ENCODE measurements at places on chromosomes 12 and 14. TPM values are rescaled to one million over a fixed set of nuclear protein-coding genes. Genes with fewer than 3 reads are reported as not detected.

DNA sequence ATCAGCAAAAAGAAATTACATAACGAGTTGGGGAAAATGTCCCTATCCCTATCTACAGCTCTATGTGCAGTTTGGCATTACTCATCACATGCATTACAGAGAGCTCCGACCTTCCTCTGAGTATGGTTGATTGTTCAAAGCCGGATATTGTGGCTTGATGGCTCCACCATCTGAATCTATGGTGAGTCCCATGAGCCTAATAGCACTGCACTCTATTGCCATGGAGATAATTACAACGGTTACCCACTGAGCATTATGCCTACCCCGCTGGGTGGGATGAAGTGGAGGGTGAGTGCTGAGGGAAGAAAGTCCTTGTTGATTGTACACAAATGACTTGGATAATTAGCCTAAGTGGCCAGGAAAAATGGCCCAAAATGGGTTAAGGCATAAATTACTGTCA is 800.5 kb downstream of the NRXN3 start:
- no peaks in the 10 kb centered on the region for H3K36me3 ChIP-seq
- no peak overlapping the region for H3K4me3 ChIP-seq
- H3K4me1 ChIP-seq, result peaks cover 30% of the 10 kb centered on the region
- H3K27ac ChIP-seq, result no peak overlapping the region
- H3K27me3 ChIP-seq, result no peaks in the 10 kb centered on the region
- no peak for DNase-seq

Gene AICDA
- not detected for total RNA-seq

Gene ESRRB
- under 0.01 TPM for total RNA-seq

DNA sequence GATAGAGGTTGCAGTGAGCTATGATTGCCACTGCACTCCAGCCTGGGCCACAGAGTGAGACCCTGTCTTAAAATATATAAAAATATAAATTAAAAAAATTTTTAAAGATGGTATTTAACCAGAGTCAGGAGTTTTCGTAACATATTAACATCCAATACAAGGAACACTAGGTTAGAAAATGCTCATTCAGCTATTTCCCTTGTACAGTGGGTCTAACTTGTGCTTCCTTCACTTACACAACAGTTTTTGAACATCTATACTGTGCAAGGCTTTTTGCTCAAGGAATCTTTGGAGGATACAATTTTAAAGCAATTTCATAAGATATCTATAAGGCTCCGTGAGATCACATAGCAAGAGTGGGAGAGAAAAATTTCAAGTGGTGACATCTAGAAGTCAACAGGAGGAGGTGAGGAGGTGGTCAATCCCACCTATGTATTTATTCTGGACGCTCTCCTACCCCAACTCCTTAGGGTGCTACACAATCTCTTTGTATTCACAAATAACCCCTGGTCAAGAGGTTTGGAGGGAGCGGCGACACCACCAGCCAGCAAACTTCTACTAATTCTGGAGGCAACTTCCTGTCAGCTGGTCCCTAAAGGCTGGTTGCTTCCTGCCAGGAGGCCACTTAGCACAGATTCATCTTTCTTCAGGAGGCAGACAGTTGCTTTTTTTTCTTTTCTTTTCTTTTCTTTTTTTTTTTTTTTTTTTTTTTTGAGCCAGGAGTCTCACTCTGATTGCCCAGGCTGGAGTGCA is 22.2 kb downstream of the DUSP16 start:
- H3K27me3 ChIP-seq, result no peaks in the 10 kb centered on the region
- no peak overlapping the region for H3K27ac ChIP-seq
- no peak for DNase-seq
- no peaks in the 10 kb centered on the region for H3K4me1 ChIP-seq
- no peaks in the 10 kb centered on the region for H3K36me3 ChIP-seq

- H3K27ac ChIP-seq, result no peak overlapping the region
- H3K27me3 ChIP-seq, result peaks cover 13% of the 10 kb centered on the region
- H3K4me3 ChIP-seq, result no peak overlapping the region
Measured at GRCh38 chr14:23610815-23611289, 25.3 kb upstream of the DHRS2 start.

- peaks cover 33% of the 10 kb centered on the region for H3K4me1 ChIP-seq
- no peaks in the 10 kb centered on the region for H3K36me3 ChIP-seq
- H3K27ac ChIP-seq, result no peak overlapping the region
- DNase-seq, result peak; percentile 72
- no peak overlapping the region for H3K4me3 ChIP-seq
- no peaks in the 10 kb centered on the region for H3K27me3 ChIP-seq
Measured at GRCh38 chr14:89308232-89308959, 108.6 kb downstream of the FOXN3 start.

Gene PLEKHD1
- total RNA-seq, result under 0.01 TPM

Gene GPR84
- not detected for total RNA-seq

GRCh38 chr12:66637699-66638301 is 41.1 kb downstream of the GRIP1 start:
- no peaks in the 10 kb centered on the region for H3K4me1 ChIP-seq
- peaks cover 10% of the 10 kb centered on the region for H3K27me3 ChIP-seq
- no peak for DNase-seq
- no peak overlapping the region for H3K4me3 ChIP-seq
- no peak overlapping the region for H3K27ac ChIP-seq

- H3K4me3 ChIP-seq, result no peak overlapping the region
- no peaks in the 10 kb centered on the region for H3K27me3 ChIP-seq
- H3K27ac ChIP-seq, result no peak overlapping the region
- H3K4me1 ChIP-seq, result no peaks in the 10 kb centered on the region
- no peaks in the 10 kb centered on the region for H3K36me3 ChIP-seq
Measured at GRCh38 chr12:8556531-8557097, 15.9 kb upstream of the CLEC4E start.

GRCh38 chr12:42546709-42547108 is 42.8 kb downstream of the PRICKLE1 start:
- peaks cover 3% of the 10 kb centered on the region for H3K4me1 ChIP-seq
- H3K27ac ChIP-seq, result no peak overlapping the region
- peak overlapping the region; percentile 2 for H3K4me3 ChIP-seq
- H3K36me3 ChIP-seq, result peaks cover 37% of the 10 kb centered on the region

DNA sequence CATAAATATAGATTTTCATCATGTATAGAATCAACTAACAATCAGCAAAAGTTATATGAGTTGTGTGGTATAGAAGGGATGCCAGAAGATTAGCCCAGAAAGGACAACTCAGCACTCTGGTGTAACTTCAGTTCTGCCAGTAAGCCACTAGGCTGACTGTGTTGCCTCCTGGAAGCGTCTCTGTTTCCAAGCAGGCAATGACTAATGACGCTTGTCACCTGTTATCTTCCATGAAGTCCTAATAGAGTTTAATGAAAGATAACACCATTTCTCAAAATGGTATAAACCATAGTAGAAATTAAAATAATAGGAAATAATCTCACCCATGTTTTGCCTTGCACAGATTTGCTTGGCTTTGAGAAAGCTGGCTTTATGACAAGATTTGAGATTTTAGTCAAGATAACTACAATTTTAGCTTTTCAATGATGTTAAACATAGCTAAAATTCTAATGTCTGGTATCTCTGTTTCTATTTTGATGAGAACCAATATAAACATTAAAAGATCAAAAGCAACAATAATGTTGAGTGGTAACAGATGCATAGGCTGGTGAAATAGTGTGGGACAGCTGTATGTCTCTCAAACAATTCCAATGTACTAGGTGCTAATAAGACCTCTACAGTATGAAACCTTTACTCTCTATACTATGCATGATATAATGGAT is 9.0 kb upstream of the RNU6-7 start:
- peaks cover 8% of the 10 kb centered on the region for H3K27me3 ChIP-seq
- H3K4me3 ChIP-seq, result no peak overlapping the region
- H3K4me1 ChIP-seq, result no peaks in the 10 kb centered on the region
- no peak for DNase-seq
- H3K27ac ChIP-seq, result no peak overlapping the region

Gene PTPRR
- total RNA-seq, result not detected

Gene KLRG1
- total RNA-seq, result under 0.01 TPM

DNA sequence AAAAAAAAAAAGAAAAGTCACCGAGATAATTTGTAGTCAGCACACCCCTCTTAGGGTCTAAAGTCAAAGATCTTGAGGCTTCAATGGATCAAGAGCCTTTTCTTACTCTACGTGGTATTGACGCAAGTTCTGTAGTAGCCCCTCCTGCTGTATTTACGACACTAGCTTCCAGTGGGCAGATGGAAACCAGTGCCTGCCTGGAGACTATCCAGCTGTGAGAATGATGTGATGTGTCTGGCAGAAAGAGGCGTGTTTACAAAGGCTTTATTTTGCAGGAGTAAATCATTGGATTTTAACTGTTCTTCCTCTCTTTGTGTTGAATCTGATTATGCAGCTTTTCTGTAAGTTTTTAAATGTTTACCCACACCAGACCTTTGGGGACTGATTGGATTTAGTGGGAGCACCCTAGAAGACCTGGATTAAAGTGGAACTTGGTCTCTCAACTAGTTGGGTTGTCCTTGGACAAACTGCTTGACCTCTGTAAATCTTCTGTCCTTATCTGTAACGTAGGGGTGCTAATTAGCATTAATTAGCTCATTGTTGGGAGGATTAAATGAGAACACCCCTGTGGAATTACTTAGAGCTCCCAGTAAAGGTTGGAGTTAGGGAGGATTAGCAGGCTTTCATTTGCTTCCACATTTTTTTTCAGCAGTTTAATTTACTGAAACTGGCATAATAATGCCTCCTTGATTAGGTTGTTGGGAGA is 72.4 kb downstream of the RASSF3 start:
- H3K36me3 ChIP-seq, result peaks cover 2% of the 10 kb centered on the region
- no peak overlapping the region for H3K4me3 ChIP-seq
- no peak overlapping the region for H3K27ac ChIP-seq
- DNase-seq, result no peak
- H3K4me1 ChIP-seq, result peaks cover 19% of the 10 kb centered on the region
- no peaks in the 10 kb centered on the region for H3K27me3 ChIP-seq

DNA sequence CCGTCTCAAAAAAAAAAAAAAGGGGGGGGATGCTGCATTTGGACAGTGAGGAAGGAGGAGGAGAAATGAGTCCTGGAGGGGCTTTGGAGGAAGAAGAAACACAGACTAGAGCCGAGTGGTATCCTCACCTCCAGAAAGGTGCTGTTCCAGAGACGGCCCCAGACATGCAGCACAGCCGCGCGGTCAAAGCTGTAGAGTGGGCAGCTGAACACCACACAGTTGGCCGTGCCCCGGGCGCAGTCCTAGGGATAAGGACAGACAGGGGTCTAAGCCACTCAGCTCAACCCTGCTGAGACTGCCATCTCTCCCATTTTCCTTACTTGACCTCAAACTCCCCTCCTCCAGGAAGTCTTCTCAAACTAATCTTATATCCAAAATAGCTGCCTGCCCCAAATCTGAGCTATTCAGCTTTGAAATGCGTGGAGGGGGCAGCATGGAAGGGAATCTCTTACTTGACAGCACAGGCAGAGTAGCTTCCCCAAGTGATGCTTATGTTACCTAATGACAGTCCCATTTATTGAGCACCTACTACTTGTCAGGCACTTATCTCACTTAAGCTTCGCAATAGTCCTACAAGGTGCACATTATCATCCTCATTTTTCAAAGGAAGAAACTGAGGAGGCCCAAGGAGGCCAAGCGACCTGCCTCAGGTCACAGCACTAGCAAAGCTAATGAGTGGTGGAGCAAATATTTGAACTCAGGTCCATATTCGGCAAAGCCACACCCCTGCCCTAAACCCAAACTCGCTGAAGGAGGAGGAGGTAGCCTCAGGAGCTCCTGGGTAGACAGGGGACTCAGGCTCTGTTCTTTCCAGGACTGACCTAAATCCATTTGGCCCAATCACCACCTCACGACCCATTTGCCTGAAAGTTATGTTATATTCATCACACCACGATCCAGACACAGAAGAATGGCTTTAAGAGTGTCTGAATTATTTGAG is 18.7 kb downstream of the ITGA7 start:
- no peaks in the 10 kb centered on the region for H3K4me1 ChIP-seq
- H3K27ac ChIP-seq, result no peak overlapping the region
- peaks cover 70% of the 10 kb centered on the region for H3K36me3 ChIP-seq
- H3K4me3 ChIP-seq, result no peak overlapping the region
- H3K27me3 ChIP-seq, result no peaks in the 10 kb centered on the region

DNA sequence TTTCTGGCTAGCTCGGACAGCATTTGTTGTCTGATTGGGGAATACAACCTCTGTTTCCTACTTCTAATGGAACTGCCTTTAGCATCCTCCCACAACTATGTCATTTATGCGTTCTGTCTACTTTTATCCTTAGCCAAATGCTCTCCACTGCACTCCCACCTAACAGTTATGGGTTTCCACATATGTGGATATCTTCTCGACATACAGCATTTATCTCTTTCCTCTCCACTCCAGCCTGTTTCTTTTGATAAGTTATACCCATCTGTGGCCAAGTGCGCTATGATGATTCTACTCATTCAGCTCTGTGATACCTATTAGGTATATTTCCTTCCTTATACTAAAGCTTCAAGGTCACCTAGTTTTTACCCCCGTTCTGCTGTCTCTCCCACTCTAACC is 122.2 kb upstream of the NAP1L1 start:
- no peaks in the 10 kb centered on the region for H3K27me3 ChIP-seq
- H3K4me1 ChIP-seq, result peaks cover 5% of the 10 kb centered on the region
- no peak overlapping the region for H3K27ac ChIP-seq
- DNase-seq, result no peak

DNA sequence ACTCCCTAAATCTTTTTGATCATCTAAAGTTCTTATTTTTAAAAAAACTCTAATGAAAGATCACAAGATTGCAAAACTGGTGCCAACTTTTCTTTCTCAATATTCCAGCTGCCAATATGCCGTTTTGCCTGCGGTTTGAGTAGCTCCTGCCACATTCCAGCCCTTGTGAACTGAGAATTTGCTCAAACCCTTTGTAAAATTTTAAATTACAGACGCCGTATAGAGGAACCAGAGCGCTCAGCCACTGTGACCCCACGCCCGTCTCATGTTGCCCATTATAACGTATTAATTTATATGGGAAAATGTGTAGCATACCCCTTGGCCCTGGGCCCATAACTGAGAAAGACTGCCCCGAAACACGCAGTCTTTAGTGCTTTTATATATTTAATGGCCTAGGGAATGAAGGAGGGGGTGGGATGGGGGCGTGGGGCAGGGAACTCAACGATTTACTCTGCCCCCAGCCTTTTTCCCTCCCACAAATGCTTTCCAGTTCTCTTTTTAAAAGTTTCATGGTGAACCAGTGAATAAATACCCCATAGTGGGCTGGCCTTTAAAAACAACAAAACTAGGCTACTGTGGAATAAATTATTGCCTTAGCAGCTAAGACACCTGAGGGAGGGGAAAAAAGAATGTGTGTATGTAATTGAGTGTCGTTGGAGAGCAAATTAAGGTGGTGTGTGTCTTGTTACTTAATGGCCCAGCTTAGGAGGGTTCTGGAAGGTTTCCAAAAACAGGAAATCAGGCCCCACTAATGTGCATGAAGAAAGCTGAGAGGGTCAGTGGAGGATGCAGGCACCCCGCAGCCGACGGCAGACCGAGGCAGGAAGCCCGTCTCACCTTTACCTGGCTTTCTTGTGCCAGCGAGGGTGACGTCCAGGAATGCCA is 45.7 kb upstream of the RFLNA start:
- peaks cover 26% of the 10 kb centered on the region for H3K27me3 ChIP-seq
- peaks cover 9% of the 10 kb centered on the region for H3K4me1 ChIP-seq
- no peak overlapping the region for H3K27ac ChIP-seq
- no peaks in the 10 kb centered on the region for H3K36me3 ChIP-seq

DNA sequence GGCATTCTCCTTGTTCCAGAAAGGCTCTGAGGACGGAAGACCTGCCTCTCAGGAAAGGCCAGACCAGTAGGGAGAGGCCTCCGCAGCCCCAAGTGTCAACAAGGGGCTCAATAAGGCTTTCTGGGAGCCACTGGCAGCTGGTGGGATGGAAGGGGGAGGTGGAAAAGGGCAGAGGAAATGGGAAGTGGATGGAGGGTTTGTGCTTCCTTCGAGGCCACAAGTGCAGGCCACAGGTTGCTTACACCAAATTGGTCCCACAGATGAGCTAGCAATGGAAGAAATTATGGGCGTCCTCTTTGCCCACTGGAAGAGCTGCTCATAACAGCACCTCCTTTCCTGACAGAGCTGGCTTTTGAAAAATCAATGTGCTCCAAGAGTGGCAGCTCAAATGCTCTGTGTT is 28.2 kb downstream of the P2RX4 start:
- no peak overlapping the region for H3K27ac ChIP-seq
- no peaks in the 10 kb centered on the region for H3K27me3 ChIP-seq
- H3K36me3 ChIP-seq, result peaks cover 17% of the 10 kb centered on the region
- H3K4me1 ChIP-seq, result peaks cover 6% of the 10 kb centered on the region
- no peak overlapping the region for H3K4me3 ChIP-seq

All from osteoblast (primary cell).